Activated naive CD4-positive, alpha-beta T cell (primary cell): ENCODE measurements at places on chromosomes 2 and 18.
A peak's percentile ranks its signal among the peaks of the same experiment; 100 is the strongest.

DNA sequence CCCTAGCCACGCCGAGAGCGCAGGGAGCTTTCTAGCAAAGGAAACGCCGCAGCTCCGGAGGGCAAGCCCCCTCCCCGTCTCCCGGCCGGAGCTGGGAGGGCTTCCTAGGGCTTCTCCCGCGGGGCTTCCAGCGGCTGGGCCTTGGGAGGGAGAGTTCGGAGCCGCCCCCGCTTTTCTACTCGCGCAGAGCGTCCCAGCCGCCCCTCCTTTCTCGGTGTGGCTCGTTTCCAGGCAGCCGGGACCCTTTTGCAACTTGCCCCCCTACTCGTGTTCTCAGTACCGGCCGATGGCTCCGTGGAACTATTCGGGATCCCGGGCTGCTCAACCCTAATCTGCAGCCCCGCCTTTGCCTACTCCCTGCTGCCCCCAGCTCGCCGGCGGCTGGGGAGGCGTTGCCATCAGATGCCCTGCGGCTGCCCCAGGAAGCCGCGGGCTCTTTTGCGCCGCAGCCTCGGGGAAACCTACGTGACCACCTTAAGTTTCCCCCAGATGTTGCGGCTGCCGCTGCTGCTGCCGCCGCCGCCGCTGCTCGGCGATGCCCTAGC lies 1.5 kb upstream of the NR4A2 start:
- DNase-seq = peak; percentile 40

GRCh38 chr18:58761970-58762780 lies 90.9 kb downstream of the MALT1 start:
- DNase-seq = no peak

DNA sequence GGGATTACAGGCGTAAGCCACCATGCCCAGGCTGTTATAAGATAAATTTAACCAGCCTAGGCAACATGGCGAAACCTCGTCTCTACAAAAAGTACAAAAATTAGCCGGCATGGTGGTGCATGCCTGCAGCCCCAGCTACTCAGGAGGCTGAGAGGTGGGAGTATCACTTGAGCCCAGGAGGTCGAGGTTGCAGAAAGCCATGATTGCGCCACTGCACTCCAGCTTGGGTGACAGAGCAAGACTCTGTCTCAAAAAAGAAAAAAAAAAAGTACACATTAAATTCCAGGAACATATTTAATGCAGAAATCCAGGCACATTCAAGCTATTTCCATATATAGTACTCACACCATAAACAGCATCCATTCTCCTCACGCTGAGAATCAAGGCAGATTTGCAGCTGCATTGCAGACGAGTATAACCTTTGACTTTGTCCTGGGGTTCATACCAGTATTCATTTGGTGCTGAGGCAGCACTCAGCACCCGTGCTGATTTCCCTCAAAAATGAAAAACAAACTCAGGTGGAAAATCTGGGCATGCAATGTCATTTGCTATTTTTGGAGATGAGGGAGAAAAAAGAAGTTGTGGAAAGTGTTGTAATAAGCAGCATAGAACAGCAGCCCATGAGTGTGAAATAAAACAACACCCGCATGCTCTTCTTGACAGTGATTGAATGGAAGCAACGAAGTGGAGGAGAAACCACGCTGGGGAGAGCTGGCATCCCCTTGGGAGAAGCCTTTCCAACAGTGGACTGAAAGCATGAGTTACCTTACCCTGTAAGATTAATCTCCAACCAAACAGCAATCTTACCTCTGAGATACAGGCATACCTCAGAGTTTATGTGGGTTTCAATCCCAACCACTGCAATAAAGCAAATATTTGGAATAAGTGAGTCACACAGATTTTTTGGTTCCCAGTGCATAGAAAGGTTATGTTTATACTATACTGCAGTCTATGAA lies 46.8 kb upstream of the ANXA4 start:
- DNase-seq = no peak

DNA sequence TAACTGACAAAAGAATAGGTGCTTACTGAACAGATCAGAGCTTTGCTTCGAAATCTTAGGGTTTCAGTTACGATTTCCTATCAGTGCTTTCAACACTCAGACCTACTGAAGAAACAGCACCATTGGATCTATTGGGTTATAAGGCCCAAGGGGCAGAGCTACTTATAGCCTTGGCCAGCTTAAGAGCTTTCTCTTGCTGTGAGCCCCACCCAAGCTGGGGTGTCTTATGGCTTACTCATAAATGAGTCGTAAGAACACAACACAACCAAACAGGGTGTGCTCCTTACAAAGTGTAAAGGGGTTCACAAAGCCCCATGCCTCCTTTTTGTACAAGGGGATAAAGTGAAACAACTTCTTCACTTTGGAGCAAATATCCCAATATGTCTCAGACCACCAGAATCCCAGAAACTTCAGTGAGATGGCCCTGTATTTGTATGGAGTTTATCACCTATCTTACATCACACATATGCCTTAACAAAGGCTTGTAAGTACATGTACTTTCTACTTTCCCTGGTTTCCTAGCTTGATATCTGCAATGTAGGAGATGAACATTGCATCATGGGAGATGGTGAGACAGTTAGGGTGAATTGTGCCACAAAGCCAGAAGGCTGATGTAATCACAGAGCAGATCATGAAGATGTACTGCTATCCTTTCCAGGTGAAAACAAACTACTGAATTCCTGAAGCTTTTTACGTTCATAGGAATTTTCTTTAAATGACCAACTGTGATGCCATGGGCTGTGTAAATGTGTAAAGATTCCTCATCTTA lies 115.5 kb upstream of the GLI2 start:
- DNase-seq = no peak

GRCh38 chr2:42693013-42693615 lies 70.8 kb downstream of the OXER1 start:
- DNase-seq = no peak

- no peak for DNase-seq
Measured at GRCh38 chr2:65161551-65162100, 31.7 kb upstream of the RAB1A start.

DNA sequence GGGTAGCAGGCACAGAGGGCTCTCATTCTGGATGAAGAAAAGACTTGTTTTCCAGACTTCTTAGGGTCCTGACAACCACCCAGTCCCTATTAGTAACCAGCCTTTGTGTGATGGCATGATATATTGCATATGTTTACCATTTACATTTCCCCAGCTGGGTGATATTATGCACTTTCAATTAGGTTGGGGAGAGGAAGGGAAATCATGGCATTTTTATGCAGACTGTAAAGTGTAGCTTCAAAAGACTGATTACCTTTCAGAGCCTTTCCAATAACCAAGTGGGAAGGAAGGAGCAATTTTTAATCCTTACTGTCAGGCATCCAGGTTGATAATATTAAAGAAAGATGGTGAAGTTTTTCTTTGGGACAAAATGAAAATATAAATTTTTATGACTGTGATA lies 240.8 kb upstream of the NRP2 start:
- no peak for DNase-seq

DNA sequence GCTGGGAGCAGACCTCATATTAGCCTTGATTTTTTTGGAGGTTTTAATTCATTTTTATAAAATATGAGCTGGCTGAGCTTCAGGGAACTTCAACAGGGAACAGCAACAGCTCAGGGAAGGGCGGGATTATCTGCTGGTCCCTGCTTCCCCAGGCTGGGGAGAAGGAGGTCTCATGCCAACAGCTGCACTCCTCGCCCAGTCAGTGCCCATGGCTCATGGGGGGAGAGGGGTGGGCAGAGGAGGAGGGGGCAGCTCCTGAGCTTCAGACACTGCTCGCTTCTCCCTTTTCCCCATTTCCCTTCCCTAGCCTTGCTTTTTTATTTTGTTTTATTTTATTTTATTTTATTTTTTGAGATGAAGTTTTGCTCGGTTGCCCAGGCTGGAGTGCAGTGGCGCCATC lies 442 bp upstream of the OTOF start:
- DNase-seq = no peak

DNA sequence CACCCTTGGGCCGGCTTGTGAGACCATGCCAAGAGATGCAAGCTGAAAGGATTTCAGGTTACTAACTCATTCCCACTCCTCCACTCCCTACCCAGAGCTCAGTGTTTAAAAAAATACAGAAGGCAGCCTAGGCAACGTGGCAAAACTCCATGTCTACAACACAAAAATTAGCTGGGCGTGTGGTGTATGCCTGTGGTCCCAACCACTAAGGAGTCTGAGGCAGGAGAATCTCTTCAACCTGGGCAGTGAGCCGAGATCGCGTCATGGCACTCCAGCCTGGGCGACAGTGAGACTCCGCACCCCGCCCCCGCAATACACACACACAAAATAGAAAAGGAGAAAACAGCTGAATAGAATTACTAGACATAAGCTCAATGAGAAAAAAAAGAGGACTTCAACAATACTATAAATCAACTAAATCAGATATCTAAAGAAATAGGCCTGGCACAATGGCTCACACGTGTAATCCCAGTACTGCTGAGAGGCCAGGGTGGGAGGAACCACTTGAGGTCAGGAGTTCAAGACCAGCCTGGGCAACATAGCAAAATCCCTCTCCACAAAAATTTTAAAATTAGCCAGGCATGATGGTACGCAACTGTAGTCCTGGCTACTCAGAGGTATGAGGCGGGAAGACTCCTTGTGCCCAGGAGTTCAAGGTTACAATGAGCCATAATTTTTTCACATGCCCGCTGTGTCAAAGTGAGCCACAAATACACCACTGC lies 10.1 kb downstream of the IWS1 start:
- DNase-seq = no peak

GRCh38 chr2:240343548-240343947 lies 91.9 kb upstream of the GPC1 start:
- no peak for DNase-seq

- DNase-seq = no peak
Measured at GRCh38 chr2:63788071-63788470, 53.6 kb upstream of the UGP2 start.

DNA sequence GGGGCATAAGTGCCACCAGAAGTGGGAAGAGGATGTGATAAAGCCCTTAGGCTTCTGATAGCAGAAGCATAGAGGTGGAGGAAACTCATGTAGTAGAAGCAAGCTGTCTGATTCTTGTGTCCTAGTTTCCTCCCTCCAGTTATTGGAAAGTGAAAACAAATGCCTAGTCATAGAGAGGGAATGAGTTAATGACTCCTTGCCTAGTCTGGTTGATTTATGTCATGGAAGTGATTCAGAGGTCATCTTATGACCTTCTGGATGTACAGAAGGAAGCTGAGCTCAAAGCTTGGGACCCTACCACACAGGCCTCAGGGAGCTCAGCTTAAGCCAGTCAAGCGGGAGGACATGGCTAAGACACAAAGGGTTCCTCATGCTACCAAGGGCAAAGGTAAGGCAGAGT lies 232.2 kb downstream of the THSD7B start:
- no peak for DNase-seq

- no peak for DNase-seq
Measured at GRCh38 chr2:203905656-203906055, 30.9 kb upstream of the ICOS start.

DNA sequence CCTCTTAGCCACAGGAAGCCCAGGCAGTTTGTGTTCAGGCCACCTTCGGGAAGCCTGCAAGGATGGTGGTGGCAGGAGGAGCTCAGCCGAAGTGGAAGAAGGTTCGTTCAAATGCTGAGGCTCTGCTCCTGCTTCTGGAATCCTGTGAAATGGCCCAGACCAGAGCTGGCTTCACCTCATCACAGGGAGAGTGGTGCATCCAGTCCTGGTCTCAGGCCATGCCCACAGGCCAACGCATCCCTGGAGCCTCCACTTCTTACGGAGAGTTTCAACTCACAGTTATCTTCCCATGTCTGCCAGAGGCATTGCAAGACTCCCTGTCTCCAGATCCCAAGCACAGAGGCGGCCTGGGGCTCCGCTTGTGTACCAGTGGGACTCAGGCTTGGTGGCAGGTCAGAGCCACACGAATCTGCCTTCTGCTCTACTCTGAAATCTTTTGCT lies 82.3 kb downstream of the NDUFA10 start:
- DNase-seq = no peak

- DNase-seq = no peak
Measured at GRCh38 chr2:182023235-182023634, 37.6 kb downstream of the PPP1R1C start.

DNA sequence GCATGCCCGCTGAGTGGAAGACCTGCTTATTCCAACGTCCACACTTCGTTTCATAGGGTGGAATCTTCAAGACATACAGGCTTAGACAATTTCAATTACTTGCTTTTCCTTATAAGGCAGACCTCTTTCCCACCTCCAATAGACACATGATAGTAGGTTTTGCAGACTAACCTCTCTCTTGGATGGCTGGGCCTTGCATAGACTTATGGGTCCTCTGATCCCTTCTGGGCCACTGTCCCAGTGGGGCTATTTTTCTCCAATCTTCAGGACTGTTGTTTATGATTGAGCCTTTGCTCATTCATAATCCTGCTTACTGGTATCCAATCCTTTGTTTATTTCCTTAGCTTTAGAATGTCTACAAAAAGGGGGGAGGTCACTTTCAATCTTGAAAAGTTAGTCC lies 138.9 kb downstream of the FAM210A start:
- DNase-seq = no peak

- no peak for DNase-seq
Measured at GRCh38 chr18:45653090-45653489, 37.8 kb downstream of the SLC14A2 start.

DNA sequence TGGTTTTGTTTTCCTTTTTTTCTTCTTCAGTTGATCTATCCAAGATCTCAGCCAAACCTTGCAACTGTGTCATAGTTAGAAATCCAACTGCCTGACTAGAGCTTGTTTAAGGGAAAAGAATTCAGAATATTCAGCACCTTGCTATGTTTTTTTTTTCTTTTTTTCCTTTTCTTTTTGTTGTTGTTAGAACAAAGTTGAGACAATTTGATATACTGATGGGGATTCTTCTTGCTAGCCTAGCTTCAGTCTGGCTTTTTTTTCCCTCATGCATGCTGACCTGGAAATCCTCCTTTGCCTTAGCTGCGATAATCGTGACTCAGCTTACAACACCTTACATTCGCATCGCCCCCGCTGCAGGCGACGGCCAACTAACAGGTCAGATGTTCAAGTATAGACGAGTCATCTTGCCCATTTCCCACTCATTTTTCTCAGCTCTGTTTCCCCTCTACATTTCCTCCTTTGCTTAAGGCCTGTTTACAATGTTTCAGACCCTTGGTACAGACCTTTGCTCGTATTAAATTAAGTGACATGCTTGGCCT lies 487.2 kb upstream of the RAB12 start:
- DNase-seq = no peak

DNA sequence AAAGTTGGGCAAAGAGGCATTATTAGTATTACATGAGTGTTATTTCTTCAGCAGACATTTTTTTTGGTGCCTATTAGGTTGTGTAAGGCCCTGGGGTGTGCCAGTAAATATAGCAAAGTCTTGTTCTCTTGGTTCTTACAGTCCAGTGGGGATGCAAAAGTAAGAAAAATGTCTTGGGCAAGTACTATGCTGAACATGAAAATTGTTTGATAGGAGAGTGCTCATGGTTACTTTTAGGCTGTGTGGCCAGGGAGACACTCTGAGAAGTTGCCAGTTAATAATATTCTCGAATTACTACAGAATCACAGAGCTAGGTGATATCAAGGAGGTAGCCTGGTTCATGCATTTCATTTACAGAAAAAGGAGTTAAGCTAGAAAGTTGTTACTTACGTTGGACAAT lies 1.9 kb downstream of the AGFG1 start:
- DNase-seq = no peak

GRCh38 chr2:129803871-129804270 lies 175.6 kb upstream of the RAB6C start:
- no peak for DNase-seq
